Daoy (cell line): ENCODE measurements at places on chromosomes 1 and 21. TPM values are rescaled to one million over a fixed set of nuclear protein-coding genes. Genes with fewer than 3 reads are reported as not detected.

Gene CLIC6
- 2.1 and 3.1 TPM in 2 replicates for total RNA-seq

DNA sequence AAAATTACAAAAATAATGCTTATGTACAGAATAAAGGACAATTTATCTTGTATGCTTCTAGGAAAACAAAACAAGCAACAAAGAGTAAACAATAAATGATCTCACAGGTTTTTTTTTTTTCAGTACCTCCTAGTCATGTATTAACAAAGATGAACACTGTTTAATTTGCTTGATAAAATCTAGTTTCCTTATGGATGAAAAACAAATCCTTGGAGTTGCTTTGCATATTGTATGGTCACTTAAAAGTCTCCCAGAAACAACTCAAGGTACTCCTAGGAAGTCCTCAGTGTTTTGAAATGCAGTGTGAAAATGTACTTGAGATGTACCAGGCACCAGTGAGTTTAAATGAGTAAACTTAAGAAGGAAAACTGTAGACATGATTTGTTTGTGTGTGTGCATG, 686.0 kb upstream of the BRINP3 start:
- no peak for DNase-seq

GRCh38 chr1:174428739-174429138, 19.0 kb upstream of the GPR52 start:
- no peak for DNase-seq

DNA sequence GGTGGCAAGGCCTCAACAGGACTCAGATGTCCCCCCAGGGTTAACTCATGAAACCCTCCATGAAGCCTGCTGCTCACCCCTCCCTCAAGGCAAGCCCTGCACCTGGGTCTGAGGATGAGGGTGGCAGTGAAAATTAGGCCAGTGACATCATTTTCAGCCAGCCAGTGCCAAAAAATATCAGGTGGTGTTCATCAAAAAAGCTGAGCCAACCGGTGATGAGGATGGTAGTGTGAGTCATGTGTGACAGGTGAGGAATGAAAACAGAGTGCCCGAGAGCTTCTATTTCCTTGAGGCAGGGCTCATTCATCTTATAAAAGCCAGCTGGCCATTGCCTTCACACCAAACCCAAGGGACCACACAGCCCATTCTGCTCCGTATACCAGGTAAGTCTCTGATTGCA, at the start of gene SPRR1A:
Gene SPRR1A (plus strand): TSS at position 339 of the 400 bp plus-strand sequence. CDS start 1,150 bp downstream, outside the sequence.
- DNase-seq: no peak

GRCh38 chr1:170247751-170248521, 102.2 kb downstream of the NTMT2 start:
- DNase-seq: no peak
